Uterus (tissue), 4 donors: ENCODE measurements at places on chromosomes 6 and 20. TPM values are rescaled to one million over a fixed set of nuclear protein-coding genes. Genes with fewer than 3 reads are reported as not detected.

GRCh38 chr6:158894193-158894592 lies 75.0 kb upstream of the EZR start:
- no peaks in the 10 kb centered on the region for H3K4me1 ChIP-seq
- H3K4me3 ChIP-seq: no peak overlapping the region
- no peak overlapping the region for H3K27ac ChIP-seq
- H3K27me3 ChIP-seq: no peaks in the 10 kb centered on the region

DNA sequence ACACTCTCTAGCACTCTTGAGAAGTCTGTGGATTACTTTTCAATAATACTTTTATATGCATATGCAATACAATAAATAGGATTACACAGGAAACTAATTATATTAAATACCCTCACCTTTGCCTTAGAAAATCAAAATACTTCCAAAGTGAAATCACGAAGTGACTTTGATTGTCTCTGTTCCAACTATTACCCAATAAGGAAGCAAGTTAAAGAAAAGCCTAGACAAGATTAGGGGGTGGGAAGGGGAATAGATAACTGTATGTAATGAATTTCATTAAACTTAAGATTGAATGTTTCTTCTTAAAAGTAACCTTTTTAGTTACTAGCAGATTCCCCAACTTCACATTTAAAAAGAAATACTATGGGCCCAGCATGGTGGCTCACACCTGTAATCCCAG lies 66.6 kb upstream of the SOX4 start:
- H3K27me3 ChIP-seq: no peaks in the 10 kb centered on the region
- H3K4me3 ChIP-seq: no peak overlapping the region
- no peak overlapping the region for H3K27ac ChIP-seq
- no peaks in the 10 kb centered on the region for H3K36me3 ChIP-seq

- H3K27me3 ChIP-seq: no peaks in the 10 kb centered on the region
- H3K4me3 ChIP-seq: no peak overlapping the region
- H3K36me3 ChIP-seq: no peaks in the 10 kb centered on the region
Observed at GRCh38 chr6:27161946-27162603, 85.4 kb upstream of the PRSS16 start.

DNA sequence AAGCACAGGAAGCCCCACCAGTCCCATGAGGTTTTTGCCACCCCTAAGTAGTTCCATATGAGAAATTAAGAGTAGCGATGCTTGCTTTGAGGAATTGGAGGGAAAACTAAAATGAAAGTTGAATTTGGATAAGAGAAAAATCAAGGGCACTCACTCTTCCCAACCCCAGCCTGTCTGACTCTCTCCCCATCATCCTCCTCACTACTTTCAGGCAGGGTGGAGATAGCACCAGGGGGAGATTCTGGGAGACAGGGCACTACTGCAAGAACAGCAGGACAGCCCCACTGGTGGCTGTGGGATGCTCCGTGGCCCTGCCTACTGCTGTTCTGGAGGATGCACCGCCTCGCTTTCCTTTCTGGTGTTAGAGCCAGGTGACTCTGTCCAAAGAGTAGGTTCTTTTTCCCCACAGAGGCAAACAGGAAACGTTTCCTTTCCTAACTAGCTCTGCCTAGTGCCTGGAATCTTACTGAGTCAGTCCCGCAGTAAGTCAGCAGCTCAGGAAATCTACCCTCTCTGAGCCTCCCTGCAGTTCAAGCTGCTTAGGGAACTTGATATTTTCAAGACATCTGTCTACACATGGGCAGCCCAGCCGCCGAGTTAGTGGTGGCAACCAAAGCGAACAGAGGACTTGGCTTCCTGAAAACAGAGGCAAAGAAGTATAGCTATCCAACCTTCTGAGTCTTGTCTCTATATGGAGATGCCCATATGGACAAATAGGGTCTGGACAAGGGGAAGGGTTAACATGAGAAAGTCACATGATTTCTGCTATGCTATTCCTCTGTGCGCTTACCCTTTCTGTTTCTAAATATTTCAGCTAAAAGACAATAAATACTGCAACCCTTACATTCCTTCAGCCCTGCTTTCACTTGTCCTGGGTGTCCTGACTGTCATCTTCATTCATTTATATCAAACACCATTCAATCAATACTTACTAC lies 11.4 kb downstream of the HLA-E start:
- H3K36me3 ChIP-seq: no peaks in the 10 kb centered on the region
- H3K4me1 ChIP-seq: no peaks in the 10 kb centered on the region
- DNase-seq: no peak
- H3K4me3 ChIP-seq: no peak overlapping the region
- peak overlapping the region; percentile 56 for H3K27ac ChIP-seq

GRCh38 chr20:20373091-20373571 lies 5.2 kb downstream of the INSM1 start:
- no peaks in the 10 kb centered on the region for H3K27me3 ChIP-seq
- H3K4me1 ChIP-seq: no peaks in the 10 kb centered on the region
- no peak overlapping the region for H3K4me3 ChIP-seq
- no peaks in the 10 kb centered on the region for H3K36me3 ChIP-seq
- no peak for DNase-seq

DNA sequence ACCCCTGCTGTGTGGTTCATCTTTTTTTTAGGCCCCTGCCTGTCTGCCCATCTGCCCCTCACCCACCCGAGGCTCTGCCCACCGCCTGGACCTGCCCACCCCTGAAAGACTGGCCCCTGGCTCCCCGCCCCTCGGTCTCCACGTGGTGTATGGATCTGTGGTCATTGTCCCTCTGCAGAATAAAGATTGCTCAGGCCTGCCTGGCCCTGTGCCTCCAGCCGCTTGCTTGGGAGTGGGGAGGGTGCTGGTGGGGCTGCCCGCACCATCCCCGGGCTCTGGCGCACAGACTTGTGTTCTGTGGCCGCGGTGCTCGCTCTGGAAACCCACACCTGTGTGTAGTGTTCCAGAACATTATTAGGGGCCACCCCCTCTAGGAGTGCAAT lies 1.6 kb downstream of the MAP1LC3A start:
- peaks cover 6% of the 10 kb centered on the region for H3K4me1 ChIP-seq
- H3K27me3 ChIP-seq: no peaks in the 10 kb centered on the region
- peak; percentile 26 for DNase-seq

- no peaks in the 10 kb centered on the region for H3K36me3 ChIP-seq
- no peaks in the 10 kb centered on the region for H3K4me1 ChIP-seq
- no peak overlapping the region for H3K4me3 ChIP-seq
- DNase-seq: no peak
- H3K27ac ChIP-seq: no peak overlapping the region
Observed at GRCh38 chr20:22630701-22631100, 46.3 kb upstream of the FOXA2 start.

GRCh38 chr6:125273965-125274364 lies 27.8 kb downstream of the HDDC2 start:
- no peak overlapping the region for H3K27ac ChIP-seq
- H3K4me1 ChIP-seq: no peaks in the 10 kb centered on the region
- H3K36me3 ChIP-seq: no peaks in the 10 kb centered on the region
- H3K27me3 ChIP-seq: no peaks in the 10 kb centered on the region
- DNase-seq: no peak

DNA sequence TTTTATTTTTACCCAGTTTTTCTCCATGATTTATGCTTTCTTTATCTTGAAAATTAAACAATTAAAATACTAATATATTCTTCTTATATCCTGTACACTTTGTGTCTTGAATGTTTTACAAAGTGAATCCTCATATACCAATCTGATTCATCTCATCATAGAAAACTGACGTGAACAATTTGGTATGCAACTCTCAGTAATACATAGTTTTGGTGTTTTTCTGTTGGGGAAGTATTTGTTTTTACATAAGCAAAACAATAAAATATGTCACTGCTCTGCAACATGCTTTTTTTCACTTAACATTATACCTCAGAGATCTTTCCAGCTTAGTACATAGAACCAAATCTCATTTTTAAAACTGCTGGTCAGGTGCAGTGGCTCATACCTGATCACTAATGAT lies 14.7 kb downstream of the DNAAF9 start:
- no peaks in the 10 kb centered on the region for H3K27me3 ChIP-seq
- no peak for DNase-seq
- no peaks in the 10 kb centered on the region for H3K4me1 ChIP-seq
- H3K4me3 ChIP-seq: no peak overlapping the region

DNA sequence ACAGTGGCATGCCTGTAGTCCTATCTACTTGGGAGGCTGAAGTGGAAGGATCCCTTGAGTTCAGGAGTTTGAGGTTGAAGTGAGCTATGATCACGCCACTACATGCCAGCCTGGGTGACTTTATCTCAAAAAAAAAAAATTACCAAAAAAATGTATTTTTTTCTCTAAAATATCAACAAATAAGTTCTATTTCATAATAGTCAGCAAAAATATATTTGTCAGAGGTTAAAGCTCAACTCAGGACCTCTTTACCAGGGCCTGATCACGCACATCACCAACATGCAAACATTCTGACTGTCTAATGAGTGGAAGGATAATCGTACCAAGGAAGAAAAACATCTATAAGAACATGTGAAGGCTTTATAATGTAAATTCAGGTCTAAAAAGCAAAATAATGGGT lies 387.0 kb downstream of the SYNE1 start:
- H3K4me3 ChIP-seq: no peak overlapping the region
- peak overlapping the region; percentile 82 for H3K27ac ChIP-seq
- H3K27me3 ChIP-seq: no peaks in the 10 kb centered on the region
- peaks cover 7% of the 10 kb centered on the region for H3K4me1 ChIP-seq
- no peaks in the 10 kb centered on the region for H3K36me3 ChIP-seq

- no peaks in the 10 kb centered on the region for H3K36me3 ChIP-seq
- no peak for DNase-seq
- H3K27me3 ChIP-seq: no peaks in the 10 kb centered on the region
Observed at GRCh38 chr6:3581469-3581868, 124.6 kb upstream of the SLC22A23 start.

SLCO4A1 gene
- 28.2 TPM for total RNA-seq

BTN1A1 gene
- total RNA-seq: not detected

KCNS1 gene
- not detected for total RNA-seq

ADGRB3 gene
- 8.7 TPM for total RNA-seq

CITED2 gene
- total RNA-seq: 260 TPM

CLPSL2 gene
- total RNA-seq: not detected

PACRG gene
- 12.3 TPM for total RNA-seq
